ENCODE measurements at places on chromosomes 11 and 22.

DNA sequence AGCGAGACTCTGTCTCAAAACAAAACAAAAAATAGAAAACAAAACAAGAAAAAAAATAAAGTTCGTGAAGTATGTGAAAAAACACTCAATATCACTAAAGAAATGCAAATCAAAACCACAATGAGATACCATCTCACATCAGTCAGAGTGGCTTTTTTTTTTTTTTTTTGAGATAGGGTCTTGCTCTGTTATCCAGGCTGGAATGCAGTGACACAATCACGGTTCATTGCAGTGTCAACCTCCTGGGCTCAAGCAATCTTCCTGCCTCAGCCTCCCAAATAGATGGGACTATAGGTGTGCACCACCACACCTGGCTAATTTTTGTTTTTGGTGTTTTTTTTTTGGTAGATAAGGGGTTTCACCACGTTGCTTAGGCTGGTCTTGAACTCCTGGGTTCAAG, 37.5 kb downstream of the ATG16L2 start:
- DNase-seq, result no peak

DNA sequence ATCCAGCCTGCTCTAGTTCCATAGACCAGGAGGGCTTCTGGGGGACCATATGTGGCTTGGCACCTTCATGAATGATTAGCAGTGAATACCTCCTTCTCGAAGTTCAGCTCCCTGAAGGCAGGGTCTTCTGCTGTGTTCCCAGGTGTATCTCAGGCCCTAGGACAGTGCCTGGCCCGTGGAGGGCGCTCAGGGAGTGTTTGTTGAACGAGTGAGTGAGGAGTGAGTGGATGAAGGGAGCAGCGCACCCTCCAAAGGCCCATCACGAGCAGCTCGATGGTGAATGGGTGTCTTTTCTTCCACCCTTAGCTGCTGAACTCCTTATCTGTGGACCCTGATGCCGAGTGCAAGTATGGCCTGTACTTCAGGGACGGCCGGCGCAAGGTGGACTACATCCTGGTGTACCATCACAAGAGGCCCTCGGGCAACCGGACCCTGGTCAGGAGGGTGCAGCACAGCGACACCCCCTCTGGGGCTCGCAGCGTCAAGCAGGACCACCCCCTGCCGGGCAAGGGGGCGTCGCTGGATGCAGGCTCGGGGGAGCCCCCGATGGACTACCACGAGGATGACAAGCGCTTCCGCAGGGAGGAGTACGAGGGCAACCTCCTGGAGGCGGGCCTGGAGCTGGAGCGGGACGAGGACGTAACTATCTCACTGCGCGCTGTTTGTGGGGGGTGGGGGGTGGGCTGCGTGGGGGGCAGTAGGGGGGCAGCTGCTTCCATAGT, 9.5 kb downstream of the ANO1 start:
- no peak for DNase-seq

GRCh38 chr11:68783216-68783821, 32.0 kb upstream of the TESMIN start:
- no peak for DNase-seq

DNA sequence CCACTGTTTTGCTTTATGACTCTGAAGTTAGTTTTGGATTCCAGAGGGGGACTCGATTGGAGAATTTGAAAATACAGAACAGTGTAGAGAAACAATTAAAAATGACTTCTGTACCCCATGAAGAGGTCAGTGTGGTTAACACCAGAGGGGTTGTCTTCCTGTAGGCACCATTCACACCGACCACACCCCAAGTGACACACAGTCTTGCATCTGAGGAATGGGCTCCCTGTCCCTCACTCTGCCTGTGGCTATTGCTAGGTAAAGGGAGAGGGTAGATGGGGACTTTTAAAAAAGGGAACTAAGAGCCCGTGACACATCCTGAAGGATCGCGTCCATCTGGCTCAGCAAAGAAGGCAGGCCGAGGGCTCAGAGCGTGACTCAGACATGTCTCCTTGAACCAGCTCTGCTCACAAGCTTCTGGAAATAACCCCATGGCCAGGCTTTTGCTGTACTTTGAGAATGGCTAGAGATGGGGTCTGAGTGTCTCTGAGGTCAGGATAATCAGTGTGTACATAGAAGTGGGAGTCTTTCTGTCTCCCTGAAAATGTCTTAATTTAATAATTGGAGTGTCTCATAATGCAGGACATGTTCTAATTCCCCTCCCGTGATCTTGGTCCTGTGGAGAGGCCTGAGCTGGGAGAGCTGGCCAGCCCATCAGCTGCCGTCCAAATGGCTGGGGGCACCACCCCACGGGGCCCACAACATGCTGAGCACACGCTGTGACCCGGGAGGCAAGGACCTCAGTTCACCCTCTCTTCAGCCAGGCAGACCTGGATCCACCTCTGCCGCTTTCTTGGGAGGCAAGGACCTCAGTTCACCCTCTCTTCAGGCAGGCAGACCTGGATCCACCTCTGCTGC, 39.3 kb downstream of the SGSM1 start:
- no peak for DNase-seq

GRCh38 chr11:58770166-58770565, 38.4 kb upstream of the GLYAT start:
- no peak for DNase-seq

DNA sequence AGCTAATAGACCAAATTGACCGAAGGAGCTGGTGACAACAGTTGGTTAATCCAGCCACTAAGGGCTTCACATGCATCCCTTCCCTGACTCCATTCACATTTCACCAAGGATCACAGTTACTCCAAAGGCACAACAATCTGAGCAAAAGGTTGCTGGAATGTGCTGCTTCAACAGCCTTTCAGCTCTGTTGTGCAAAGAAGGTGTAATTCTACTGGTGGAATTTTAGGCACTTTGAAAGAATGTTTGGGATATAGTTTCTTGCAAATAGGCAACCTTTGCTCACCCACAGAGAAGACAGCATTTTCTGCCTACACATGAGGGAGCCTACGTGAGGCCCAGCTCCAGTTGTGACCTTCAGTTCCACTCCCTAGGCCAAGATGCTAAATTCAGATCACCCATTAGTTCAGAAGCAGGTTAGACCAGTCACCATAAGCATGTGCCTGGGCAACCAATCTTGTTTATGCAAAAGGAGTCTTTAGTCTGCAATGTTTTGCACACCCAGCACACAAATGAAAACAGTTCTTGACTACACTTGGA, 21.6 kb upstream of the FCHSD2 start:
- DNase-seq, result no peak

- no peak for DNase-seq
Observed at GRCh38 chr22:17237038-17237668, 17.9 kb upstream of the ADA2 start.

GRCh38 chr11:116777056-116777455, 4.3 kb upstream of the BUD13 start:
- no peak for DNase-seq

DNA sequence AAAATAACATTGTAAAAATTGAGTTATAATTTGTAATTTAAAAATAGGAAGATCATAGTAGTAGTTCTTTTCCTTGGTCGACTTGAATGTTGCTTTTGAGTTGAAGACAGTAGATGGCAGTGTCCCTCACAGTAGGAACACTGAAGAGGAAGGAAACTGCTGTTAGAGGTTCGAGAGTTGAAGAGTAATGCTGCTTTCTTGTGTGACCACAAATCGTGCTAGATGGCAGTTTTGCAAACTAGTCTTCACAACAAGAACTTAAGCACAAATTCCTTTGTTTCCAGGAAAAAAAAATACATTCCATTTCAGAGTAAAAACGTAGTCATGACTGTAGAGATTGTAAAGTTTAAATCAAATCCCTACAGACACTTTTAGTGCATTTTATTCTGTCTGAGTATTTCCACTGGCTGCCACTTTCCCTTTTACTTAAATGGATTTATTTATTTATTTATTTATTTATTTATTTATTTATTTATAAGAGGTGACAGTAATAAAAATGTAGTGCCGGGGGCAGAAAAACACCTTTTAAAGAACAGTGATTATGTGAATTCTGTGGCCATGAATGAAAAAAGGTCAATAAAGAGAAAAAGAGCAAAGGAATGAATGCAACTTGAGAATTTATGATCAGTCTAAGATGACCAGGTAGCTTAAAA, 54.6 kb downstream of the SPECC1L start:
- DNase-seq, result peak; percentile 27

DNA sequence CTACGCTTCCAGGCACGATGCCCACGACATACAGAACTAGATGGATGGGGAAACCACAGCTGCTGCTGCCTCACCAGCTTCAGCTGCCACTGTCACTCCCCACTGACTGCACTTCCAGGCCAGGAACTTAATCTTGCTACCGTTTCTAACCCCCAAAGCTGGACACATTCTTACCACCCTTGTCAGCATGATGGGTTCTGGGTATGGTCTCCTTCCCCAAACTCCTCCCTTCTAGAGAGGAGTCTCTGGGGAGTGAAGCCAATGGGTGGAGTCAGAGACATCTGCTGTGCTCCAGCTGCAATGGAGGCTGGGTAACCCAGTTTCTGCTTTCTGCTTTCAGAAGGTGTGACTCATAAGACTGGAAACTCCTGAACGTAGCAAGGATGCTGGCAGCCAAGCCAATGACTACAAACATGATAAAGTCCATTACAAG, 87.0 kb upstream of the THY1 start:
- no peak for DNase-seq

DNA sequence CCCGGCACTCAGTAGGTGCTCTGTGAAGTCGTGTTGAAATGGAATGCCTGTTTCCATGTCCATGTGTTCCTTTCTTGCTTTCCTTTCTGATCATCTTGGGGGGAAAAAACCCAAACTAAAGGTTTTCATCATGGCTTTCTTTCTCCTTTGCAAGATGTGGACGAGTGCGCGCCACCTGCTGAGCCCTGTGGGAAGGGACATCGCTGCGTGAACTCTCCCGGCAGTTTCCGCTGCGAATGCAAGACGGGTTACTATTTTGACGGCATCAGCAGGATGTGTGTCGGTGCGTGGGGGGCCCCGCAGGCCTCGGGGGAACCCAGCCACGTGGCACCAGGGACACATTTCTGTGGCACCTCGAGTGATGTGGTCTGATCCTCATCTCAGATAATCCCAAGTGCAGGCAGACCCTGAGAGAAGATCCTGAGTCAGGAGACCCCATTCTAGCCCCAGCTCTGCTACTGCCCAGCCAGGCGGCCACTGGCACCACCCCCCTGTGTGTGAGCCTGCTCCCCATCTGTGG, 39.4 kb downstream of the FBLN1 start:
- no peak for DNase-seq

DNA sequence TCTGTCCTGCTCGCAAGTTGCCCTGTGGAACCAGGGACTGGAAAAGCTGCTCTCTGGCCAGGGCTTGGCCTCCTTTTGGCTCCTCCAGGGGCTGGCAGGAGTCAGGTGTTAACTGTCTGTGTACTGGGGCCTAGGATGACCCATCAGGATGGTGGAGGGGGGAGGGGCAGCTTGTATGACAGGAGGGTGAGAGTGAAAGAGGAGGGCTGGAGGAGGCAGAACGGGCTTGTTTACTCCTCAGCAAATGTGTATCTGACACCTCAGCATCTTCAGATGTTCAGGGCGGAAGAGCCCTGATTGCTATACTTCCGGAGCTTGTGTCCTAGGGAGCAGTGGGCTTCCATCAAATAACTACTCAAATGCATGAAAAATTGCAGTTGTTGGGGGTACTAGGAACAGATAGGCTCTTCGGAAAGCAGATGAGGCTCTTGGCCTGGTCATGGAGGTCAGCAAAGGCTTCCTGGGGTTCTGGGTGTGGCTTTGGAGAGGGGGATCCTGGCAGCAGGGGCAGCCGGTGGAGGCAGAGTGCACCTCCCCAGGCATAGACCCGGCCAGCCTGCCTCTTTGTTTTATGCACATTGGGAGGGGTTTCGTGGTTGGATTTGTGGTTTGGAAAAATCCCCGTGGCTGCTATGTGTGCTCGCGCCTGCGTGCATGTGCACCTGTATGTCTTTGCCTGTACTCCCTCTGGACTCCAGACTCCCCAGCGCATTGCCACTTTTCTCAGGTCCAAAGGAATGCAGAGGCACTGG, 31.2 kb downstream of the CD82 start:
- DNase-seq, result no peak

GRCh38 chr11:121369366-121369765, 76.8 kb downstream of the SC5D start:
- DNase-seq, result no peak

DNA sequence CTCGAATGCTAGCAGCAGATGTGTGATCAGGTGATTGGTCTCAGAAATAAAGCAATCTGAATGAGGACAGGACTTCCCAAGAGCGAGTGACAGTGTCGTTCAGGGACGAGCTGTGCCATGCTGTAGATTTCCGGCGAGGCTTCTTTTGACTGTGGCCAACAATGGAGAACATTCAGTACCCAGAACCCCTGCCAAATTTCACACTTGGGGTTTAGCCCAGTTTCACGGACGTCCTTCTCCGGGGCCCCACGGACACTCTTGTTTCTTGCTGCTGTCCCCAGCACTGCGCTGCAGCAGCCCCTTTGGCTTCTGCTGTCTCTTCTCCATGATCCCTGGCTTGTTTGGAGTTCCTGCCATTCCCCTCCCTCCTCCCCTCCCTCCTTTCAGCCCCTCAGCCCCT, 115.1 kb upstream of the GRAMD1B start:
- no peak for DNase-seq

- no peak for DNase-seq
Observed at GRCh38 chr11:1938343-1939005, 8.7 kb upstream of the MRPL23 start.

DNA sequence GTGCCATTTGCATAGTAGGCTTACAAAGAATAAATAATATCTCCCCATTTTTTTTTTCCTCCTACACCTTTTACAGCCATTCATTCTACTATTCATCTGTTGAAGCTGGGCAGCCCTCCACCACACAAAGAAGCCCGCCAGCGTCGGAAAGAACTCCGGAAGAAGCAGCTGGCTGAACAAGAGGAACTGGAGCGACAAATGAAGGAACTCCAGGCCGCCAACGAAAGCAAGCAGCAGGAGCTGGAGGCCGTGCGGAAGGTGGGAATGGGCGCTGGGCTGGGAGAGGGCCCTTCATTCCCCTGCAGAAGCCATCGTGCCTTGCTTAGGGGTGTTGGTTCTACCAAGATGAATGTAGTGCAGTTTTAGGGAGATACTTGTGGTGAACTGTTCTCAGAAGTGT, 68.6 kb downstream of the SWAP70 start:
- DNase-seq, result no peak

GRCh38 chr11:10302359-10302743, 2.5 kb upstream of the ADM start:
- no peak for DNase-seq

GRCh38 chr11:92505689-92506088, 281.1 kb downstream of the FAT3 start:
- no peak for DNase-seq

GRCh38 chr11:34625576-34625975, 4.7 kb downstream of the EHF start:
- DNase-seq, result no peak

DNA sequence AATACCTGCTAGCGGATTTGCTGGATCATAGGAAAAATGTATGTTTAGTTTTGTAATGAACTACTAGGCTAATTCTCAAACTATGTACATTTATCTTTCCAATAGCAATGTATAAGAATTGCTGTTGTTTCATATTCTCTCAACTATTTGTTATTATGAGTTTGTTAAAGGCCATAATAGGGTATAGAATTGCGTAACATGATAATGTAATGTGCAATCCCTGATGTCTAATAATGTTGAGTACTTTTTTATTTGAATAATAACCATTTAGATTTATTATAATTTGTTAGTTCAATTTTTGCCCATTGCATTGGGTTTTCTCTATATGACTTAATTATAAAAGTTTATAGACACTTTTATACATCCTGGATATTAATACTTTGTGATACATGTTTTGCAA, 801.6 kb downstream of the LUZP2 start:
- DNase-seq, result no peak

GRCh38 chr22:17924735-17925364, 99.5 kb downstream of the MICAL3 start:
- no peak for DNase-seq

All from NCI-H146 (cell line).